ENCODE measurements at places on chromosomes 7 and 10.

DNA sequence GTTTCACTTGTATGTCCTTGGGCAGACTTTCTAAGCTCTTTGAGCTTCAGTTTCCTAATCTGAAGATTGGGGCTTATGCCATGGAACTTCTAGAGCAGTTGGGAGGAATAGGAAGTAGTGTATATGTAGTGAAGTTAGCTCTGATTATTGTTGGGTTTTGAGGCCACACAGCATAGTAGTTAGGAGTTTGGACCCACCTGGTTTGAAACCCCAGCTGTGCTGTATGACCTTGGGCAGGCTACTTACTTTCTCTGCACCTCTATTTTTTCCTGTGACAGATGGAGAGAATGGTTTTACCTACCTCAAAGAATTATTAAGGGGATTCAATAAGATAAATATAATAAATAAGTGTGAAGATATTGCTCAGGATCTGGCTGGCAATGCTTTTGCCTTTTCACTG, 61.4 kb upstream of the ADRB1 start:
- no peak for DNase-seq

- no peak for DNase-seq
Measured at GRCh38 chr10:79168210-79168609, 99.4 kb downstream of the ZMIZ1 start.

GRCh38 chr10:113267619-113268562, 285.0 kb upstream of the HABP2 start:
- no peak for DNase-seq

- no peak for DNase-seq
Measured at GRCh38 chr7:127881564-127881963, 149.7 kb downstream of the LRRC4 start.

DNA sequence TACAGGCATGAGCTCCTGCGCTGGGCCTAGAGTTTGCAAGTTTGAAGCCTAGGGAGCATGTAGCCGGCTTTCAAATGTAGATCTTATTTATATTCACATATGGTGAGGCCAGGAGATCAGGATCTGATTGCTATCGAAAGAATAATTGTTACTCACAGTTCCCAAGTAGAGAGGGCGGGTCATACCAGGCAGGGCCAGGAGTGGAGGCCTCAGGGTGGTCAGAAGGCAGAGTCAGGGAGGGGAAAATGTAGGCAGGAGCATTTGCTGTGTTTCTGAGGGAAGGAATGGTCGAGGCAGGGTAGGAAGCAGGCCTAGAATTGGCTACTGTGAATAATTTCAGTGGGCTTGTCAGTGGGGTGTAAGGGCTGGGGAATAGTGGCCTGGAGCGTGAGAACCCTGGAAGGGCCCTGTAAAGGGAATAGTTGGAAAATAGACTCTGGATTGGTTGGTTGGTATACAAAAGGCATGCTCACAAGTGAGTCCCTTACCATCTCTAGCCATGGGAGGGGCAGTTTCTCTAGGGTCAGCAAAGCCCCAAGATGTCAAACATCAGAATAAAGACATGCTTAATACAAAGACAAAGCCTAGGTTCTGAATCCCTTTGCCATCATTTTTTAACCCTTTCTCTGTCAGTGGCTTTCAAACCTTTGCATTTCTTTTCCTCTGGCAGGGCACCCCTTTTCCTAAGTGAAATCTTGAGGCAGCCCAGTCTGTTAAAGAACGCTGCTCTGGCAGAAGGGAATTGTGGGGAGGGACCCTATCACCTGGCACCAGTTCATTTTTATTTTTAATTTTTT, 36.0 kb upstream of the DLG5 start:
- DNase-seq, result no peak

All from head of caudate nucleus (tissue), 42 donors.